Activated T-cell treated with anti-CD3 and anti-CD28 coated beads, Interleukin-2, amount 50 U/mL, for 48 hours (primary cell): ENCODE measurements at places on chromosomes 3 and 15.

GRCh38 chr3:4314688-4315087 lies 11.5 kb downstream of the SETMAR start:
- DNase-seq = no peak

DNA sequence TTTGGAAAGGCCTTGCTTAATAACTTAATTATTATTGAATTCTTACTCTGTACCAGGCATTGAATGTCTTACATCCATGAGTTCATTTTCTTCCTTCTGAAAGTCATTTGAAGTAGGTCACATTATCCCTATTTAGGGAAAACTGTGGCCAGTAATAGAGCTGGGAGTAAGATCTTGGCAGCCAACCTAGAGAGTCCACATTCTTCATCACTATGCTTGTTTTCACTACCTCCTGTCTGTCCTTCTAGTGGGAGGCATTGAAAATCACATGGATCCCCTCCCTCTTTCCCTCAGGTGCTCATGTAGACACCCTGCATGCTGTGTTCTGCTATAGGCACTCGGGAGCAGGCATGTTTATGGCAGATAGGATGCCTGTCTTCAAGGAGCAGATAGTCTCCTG lies 154.9 kb downstream of the EBLN2 start:
- no peak for DNase-seq

DNA sequence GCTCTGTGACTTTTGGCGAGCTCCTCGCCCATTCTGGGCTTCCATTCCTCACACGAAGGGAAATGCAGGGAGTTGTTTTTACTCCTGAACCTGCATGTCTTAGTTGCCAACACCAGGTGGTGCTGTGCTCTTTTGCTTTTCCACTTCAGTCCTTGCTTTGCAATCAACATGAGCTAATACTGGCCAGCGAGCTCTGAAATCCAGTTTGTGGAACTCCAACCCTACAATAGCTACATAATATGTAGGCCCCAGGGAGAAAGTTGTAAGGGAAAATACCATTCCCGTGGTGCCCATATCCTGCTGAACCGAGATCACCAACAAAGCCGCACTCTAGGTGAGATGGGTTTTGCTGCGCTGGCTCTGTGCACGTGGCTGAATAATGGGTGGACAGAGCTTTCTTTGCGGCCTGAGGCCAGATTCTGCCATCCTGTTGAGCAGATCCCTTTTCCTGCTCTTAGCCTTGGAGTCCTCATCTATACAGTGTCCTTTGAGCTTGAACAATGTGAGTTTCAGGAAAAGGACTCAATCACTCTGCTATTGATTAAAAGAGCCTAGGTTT lies 25.0 kb downstream of the LSM3 start:
- DNase-seq = peak; percentile 48

- DNase-seq = no peak
Measured at GRCh38 chr3:64437131-64437530, 211.9 kb upstream of the PRICKLE2 start.

GRCh38 chr3:37024820-37025405 lies 31.6 kb downstream of the MLH1 start:
- no peak for DNase-seq

DNA sequence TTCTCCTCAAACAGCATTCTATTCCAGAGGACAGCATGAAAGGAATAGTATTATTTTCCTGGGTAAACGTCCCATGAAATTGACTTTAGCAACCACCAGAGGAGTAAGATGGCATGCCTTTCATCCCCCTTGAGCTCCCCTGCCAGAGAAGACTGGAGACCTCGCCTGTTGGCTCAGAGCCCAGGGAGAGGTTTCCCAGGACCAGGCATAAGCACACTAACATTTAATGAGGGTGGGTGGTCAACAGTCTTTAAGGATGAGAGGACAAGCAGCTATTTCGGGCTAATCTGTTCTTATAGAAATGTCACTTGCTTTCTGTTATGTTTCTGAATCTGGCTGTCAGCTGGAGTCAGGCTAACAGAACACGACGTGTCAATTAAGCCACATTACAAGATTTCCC lies 390.5 kb downstream of the GABRG3 start:
- DNase-seq = no peak

- DNase-seq = no peak
Measured at GRCh38 chr15:29024662-29025061, 138.9 kb downstream of the APBA2 start.

- no peak for DNase-seq
Measured at GRCh38 chr15:64804619-64805018, 20.8 kb downstream of the PIF1 start.

GRCh38 chr3:193545304-193545703 lies 9.4 kb downstream of the ATP13A4 start:
- no peak for DNase-seq

- DNase-seq = no peak
Measured at GRCh38 chr3:62287392-62287927, 85.9 kb downstream of the FEZF2 start.

GRCh38 chr3:129238945-129239705 lies 10.3 kb upstream of the COPG1 start:
- peak; percentile 44 for DNase-seq

GRCh38 chr3:141333836-141334626 lies 34.3 kb upstream of the ZBTB38 start:
- DNase-seq = no peak

DNA sequence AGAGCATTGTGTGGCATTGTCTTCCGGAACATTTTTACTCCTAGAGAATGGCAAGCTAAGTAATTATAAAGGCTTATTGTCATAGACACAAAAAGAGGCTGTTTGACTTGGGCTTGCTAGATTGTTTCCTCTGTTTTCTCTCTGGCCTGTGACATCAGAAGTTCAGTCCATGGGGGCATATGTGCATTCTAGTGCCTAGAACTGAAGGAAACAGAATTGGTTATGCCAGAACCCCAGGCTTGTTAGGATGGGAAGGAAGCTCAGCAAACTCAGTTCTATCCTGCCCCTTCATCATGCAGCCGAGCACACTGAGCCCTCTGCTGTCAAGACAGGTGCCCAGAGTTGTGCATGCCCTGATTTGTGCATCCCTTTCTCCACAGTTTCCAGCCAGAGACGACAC lies 131.3 kb downstream of the PDE8A start:
- no peak for DNase-seq

GRCh38 chr3:43789028-43789427 lies 98.3 kb downstream of the ABHD5 start:
- DNase-seq = no peak

DNA sequence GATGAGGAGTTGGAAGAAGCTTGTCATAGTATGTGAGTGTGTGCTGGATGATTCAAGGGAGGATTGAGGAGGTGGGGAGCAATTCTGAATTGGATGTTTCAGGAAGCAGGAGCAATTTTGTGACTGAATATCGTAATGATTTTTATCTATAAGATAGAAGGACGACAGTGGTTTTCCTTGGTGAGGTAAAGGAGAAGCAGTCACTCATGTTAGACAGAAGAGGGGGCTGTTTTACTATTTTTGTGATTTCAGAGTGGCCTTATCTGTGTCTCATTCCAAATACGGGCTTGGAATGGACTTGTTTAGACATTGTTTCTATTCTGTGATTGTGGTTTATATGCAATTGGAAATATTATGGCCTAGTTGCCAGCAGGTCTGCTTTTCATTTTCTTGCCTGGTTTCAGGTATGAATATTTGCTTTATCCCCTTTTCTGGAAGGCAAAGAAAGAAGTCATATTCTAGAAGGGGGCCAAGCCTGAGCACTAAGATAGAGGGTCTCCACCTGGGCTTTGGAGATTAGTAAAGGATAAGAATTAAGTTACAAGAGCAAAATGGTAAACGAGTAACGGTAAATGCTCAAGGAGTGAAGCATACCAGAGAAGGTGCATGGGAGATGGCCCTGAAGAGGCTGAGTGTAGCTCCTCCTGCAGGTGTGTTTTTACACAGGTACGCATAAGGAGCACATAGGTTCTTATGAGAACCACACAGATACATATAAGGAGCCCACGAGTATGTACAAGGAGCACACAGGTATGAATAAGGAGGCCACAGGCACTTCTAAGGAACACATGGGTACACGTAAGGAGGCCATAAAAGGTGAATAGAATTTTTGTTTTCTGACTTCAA lies 124.6 kb upstream of the KCNAB1 start:
- no peak for DNase-seq

GRCh38 chr15:26260517-26261133 lies 397.5 kb upstream of the ATP10A start:
- DNase-seq = peak; percentile 25

- DNase-seq = no peak
Measured at GRCh38 chr3:83250613-83251012, 1489.2 kb upstream of the GBE1 start.

- no peak for DNase-seq
Measured at GRCh38 chr3:49263159-49263889, 13.7 kb downstream of the C3orf62 start.

DNA sequence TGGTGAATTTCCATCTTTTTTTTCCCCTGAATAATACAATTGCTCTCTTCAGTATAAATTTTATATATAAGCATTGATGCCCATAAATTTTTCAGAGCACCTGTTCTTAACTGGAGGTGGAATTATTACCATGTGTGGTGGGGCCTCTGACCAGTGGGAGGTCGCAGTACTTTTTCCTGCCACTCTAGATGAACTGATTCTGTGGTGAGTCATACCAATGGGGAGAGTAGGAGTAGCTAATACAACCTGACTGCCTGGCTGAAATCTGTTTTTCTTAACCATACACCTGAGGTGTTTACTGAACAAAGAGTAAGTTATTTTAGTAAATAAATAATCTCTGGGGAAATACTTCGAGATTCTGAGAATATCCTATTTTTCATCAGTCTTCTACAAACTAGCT lies 67.2 kb downstream of the UNC13C start:
- no peak for DNase-seq

DNA sequence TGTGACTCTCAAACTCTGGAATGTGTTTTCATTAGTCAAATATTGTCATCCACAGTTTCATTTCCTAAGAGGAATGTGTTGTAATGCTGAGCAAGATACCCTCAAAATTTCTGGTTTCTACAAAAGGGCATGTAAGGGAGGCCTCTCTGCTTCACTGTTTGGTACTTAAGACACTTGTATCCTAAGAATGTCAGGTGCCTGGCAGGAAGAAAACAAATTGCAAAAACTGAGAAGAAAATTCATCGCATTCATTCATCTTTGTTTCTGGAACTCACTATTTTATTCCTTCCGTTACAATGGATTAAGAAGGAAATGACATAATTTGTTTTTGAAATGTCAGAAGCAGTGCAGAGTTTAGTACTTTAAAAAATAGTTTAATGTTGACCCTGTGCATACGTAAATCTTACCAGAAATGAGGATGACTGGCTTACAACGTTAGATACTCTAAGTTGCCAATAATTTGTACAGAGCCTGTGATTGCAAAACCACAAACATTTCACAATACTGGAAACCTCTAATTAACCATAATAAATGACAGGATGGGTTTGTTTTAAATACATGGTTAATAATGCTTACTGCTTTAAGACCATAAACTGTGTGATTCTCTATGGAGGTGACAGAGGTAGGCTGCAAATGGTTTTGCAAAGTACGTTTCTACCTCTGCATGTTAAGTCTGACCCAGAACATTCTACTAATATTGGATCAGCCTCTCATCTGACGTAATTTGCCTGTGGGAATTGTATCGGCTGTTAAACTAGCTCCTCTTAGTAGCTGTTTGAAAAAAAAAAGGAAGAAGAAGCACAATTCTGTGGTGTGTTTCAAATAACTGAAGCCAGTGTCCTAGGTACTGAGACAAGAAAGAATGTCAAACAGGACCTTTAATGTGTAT lies 477.8 kb downstream of the RBMS3 start:
- no peak for DNase-seq

DNA sequence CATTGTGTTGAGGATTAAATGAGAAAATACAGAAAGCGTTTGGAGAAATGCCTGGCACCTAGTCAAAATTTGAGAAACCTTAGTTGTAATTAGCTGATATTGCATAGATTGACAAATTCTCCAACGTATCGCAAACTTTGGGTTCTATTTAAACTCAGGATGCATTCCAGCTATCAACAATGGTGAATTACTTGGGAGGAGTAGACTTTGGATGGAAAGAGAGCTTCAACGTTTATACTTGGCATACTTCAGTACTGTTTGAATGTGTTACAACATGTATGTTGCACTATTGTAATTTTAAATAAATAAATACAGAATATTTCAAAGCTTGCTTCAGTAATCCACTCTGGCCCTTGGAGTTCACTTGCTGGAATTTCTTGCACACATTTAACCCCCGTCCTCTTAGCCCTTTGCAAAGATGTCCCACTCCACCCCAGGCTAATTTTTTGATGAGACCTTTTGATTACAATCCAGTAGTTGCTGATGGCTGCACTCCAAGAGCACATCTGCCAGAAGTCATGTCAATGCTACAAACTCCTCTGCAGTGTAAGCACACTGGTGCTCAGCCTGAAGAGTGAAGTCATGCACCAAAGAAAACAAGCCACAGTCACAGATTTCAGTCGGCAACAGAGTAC lies 4.7 kb upstream of the DIS3L start:
- no peak for DNase-seq

DNA sequence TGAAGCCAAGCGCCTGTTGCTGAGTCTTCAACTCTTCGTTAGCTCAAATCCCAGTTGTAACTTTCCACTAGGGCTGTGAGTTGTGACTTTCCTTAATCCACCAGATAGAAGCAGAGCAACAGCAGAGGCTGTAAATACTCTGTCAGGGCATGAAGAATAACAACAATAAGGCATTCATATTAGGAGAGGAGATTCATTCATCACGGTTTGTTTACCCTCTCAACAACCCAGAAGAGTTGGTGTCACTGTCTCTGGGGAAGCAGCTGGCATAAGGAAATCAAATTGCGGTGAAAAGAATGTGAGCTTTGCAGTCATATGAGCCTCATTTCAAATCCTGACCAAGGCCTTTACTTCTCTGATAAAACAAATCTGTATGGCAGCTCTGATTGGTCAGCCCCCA lies 184.8 kb downstream of the SHQ1 start:
- no peak for DNase-seq

DNA sequence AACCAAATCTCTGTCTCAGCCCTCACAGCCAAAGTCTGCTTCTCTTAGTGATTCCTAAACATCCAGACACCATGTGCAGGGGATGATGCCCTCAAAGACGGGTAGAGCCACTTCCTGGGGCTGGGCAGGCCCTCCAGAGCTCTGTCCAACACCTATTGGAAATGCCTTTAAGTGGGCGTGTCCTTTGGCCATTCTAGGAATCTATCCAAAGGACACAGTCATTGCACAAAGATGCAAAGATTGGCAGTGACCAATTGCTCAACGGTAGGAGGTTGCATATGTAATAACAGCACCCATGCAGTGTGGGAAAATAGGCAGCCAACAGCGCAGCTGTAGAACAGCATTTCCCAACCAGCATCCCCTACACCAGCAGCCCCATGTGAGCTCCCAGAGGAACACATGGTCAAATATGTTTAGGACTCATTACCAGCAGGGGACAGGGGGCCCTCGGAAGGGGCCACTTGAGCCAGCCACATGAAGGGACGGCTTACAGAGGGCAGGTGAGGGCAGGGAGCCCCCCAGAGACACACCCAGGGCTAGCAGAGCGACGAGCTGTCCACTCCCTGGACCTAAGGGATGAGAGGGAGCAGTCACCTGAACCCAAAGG lies 142.8 kb upstream of the IQSEC1 start:
- DNase-seq = no peak
